Activated T-helper 1 cell treated with anti-CD3 and anti-CD28 coated beads, Interleukin-2, amount 50 U/mL, for 16 hours (primary cell): ENCODE measurements at places on chromosomes 2 and 18.

- no peak for DNase-seq
Measured at GRCh38 chr2:11988691-11989353, 242.4 kb downstream of the LPIN1 start.

DNA sequence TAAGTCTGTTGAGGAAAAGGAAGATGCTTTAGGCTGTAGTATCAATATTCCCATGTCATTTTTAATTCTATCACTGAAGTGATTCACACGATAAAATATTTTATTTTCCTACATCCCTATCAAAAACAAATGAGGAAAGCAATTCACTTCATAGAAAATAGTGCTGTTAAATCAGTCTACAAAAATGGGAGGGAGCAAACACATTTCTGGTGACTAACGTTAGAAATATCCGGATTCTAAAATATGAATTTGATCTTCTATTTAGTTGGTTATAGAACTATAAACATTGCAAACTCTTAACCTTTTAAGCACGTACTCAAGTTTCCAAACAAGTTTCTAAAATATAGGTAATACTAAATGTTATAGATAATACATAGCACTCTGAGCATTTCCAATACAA lies 20.8 kb downstream of the ATF2 start:
- no peak for DNase-seq

DNA sequence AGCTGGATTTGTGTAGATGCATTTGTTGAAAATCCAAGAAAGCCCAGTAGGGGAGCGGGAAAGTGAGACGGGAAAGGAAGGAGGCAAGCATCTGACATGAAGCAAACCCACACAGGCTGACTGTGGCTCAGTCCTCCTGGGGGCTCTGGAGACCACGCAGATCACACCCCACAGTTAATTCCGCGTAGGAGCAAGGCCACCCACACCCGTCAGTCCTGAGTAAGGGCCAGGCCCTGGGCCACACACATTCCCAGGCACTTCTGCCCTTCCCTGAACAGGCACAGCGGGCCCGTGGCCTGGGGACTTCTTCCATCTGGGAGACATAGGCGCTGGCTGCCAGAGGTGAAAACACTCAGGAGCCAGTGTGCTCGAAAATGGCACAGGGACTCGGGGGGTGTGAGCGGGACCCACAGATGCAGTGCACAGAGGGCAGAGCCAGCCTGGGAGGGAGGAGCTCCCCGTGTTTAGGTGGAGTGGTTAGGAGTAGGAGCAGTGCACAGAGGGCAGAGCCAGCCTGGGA lies 19.4 kb upstream of the PRLH start:
- no peak for DNase-seq

GRCh38 chr18:33803636-33804035 lies 225.6 kb downstream of the ASXL3 start:
- DNase-seq = no peak

DNA sequence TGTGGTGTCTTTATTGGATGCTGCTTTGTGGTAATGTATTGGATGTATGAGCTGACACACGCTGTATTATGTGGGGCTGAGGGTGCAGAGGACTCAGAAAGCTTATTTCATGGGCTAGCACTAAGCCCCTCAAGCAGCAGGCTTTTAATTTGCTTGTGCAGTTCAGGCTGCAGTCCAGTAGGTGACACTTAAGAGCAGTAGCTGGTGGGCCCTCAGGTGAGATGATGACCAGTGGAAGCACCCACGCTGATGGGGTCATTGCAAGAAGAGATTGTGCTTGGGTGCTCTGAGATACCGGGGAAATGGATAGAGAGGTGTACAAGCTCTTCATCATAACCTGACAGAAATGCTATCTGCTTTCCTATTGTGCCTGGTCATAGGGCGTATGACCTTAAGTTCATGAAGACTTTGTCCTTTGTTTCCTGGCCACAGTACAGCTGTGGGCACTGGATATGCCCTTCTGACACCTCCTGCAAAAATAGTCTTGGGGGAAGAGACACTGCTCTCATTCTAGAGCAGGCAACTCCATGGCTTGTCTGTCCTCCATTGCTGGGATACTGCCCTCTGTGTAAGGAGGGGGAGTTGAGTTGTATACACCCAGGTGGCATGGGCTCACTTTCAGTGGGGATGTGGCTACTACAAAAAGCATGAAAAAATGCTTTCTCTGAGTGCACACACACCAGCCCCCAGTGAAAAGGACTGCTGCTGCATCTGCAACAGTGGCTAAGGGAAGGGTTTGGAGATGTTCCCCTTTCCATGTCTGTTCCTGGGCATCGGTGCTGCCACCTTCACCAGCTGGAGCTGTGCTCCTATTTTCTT lies 205.7 kb upstream of the ZSWIM2 start:
- DNase-seq = no peak

GRCh38 chr2:215374002-215374401 lies 61.9 kb downstream of the FN1 start:
- DNase-seq = no peak

- DNase-seq = no peak
Measured at GRCh38 chr2:10517351-10518043, 69.4 kb upstream of the ODC1 start.

- no peak for DNase-seq
Measured at GRCh38 chr2:219912491-219912921, 285.1 kb downstream of the SLC4A3 start.

- DNase-seq = no peak
Measured at GRCh38 chr2:42067521-42067920, 19.7 kb downstream of the PKDCC start.

DNA sequence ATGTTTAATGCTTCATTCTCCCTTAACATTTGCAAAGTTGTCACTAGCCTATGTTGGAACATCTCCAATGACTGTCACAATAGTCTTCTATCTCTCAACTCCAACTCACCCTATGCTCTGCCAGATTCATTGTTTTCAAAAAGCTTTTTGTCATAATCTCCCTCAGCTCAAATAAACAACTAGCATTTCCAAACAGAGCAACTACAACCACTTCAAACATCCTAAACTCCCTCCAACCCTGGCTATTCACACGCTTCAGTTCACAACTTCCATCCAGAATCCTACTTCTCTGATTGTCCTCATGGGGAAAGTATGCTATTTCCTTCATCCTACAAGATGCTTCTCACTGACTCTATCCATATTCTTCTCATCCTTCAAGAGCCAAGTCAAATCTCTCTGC lies 139.2 kb upstream of the VRK2 start:
- no peak for DNase-seq

DNA sequence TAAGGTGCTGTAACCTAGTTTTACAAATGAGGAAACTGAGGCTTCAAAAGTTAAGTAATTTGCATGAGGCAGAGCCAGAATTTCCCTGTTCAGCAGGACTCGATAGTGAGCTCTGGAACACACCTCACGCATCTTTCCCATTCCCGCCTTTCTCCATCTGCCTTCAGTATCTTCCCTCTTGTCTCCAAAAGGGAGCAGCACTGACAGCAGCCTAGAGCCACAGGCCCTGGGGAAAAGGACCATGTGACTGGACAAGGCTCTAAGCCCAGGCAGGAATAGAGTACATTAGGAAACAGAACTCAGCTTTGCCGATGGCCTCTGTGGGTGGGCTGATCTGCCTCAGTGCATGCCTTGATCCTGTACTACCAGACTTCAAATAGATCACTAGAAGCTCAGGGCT lies 21.5 kb downstream of the GPR155 start:
- DNase-seq = no peak

- DNase-seq = no peak
Measured at GRCh38 chr2:104853534-104854497, at the start of gene POU3F3. Gene POU3F3 (plus strand): TSS chr2:104854115. CDS start chr2:104855511, 1,396 bp downstream.

DNA sequence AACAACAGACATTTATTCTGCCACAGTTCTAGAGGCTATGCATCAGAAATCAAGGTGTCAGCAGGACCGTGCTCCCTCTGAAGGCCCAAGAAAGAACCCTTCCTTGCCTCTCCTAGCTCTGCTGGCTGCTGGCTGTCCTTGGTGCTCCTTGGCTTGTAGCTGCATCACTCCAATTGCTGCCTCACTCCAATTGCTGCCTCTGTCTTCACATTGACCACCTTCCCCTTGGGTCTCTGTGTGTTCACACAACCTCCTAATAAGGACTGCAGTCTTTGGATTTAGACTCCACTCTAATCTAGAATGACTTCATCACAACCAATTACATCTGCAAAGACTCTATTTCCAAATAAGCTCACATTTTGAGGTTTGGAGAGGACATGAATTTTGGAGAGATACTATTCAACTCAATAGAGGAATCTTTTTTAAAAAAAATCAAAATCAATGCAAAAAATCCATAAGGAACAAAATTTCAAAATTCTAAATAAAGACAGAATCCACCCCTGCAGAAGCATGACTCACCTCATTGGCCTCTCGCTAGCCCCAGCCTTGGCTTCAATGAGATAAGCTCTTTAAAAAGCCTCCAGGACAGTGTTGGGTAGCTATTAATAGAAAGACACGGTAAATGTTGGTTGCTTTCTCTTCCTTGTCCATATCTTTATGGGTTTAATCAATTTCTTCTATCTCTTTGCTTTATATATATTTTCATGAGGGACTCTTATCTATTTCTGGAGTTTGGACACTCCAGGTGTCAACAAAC lies 267.6 kb upstream of the MGAT5 start:
- DNase-seq = no peak

GRCh38 chr18:62537946-62538345 lies 15.1 kb downstream of the ZCCHC2 start:
- DNase-seq = no peak

- no peak for DNase-seq
Measured at GRCh38 chr2:3645745-3646389, 12.1 kb upstream of the ALLC start.

- DNase-seq = no peak
Measured at GRCh38 chr2:165277860-165278656, 38.8 kb downstream of the SCN2A start.

- no peak for DNase-seq
Measured at GRCh38 chr2:228268301-228268700, 86.8 kb upstream of the SPHKAP start.

- no peak for DNase-seq
Measured at GRCh38 chr18:23210526-23210925, 75.2 kb downstream of the CABLES1 start.

GRCh38 chr2:145303536-145303935 lies 783.6 kb upstream of the ZEB2 start:
- DNase-seq = no peak

DNA sequence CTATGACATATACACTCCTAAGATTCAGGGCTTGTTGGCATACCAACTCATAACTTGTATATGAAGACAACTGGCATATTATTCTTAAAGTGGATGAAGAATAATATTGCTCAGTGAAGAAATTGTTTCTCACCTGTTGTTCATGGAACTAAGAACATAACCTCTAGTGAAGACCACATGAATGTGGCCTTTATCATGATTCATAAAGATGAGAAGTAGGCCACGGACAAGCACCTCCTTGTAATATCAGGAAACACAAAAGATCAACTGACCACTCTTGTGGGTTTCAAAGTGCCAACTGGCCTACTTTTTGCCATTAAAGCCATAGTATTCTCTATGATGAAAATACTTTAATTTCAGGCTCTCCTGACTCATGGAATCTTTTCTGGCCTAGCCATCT lies 407.4 kb downstream of the GRB14 start:
- DNase-seq = no peak

DNA sequence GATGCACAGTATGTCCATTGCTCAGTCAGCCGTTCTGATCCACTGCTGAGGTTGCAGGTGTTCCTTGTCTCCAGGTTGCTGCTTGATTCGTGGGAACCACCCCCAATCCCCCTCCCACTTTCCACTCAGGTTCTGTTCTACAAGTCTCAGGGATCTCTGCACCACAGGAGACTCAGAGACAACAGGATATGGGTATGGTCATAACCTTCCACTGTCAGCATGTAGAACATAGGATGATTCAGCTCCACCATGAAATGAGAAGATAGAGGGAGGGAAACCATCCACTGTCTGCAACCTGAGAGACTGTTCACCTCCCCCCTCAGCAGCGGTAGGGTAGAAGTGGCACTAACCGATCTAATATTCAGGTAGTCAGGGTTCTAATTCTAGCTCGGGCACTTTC lies 19.0 kb upstream of the KLF7 start:
- DNase-seq = no peak

DNA sequence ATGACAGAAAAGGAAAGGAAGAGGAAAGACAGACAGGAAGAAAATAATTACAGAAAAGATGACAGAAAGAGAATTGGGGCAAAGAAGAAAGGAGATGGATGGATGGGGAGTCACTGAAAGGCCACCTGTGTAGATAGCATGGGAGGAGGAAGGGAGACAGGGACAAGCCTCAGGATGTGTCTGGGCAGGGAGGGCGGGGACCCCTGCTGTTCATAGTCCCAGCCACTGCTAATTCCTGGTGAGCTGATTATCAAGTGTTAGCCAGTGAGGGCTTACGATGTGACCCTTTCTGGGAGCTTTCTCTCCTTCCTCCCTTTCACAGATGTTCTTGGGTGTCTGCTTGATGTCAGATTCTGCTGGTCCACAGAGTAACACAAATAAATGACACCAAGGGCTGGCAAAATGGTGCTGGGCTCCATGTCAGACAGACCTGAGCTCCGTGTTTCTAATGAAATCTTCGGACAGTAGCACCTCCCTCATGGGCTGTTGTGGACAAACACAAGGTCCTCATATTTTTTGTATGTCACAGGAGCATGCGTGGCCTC lies 13.6 kb downstream of the FHOD3 start:
- DNase-seq = no peak

DNA sequence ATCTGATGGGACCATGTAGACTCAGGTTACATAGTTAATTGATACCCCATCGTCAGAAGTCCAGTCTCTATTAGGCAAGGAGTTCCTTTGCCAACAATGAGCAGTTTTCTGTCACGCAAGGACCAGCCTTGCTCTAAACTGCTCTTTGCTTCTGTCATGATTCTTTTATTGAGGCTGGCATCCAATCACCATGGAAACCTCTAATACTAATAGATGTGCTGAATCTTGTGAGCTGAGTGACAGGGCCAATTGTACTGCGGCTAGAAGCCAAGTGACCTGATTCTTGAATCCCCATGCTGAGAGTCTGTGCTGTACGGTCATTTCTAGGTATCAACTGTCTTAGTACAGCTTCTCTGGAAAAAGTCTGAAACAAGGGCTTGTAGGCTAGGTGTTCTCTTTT lies 395.6 kb downstream of the RND3 start:
- DNase-seq = no peak

DNA sequence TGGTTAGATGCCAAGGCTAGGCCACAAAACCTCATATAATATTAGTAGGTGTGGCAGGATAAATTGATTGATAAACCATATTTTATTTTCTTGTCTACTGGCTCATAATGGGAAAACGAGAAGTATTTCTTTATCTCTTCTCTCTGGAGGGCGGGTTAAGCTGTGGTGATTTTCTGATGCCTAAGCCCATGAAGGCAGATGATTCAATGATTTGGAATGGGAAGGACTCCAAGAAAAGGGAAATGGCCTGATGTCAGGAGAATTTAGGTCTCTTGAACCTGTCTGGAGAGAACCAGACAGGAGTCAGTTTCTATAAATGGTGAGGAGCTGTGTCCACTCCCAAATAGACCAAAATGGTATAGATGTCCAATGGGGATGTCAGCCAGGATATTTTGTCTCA lies 18.7 kb upstream of the MAP4K3 start:
- no peak for DNase-seq

- DNase-seq = no peak
Measured at GRCh38 chr2:240416821-240417220, 18.6 kb upstream of the GPC1 start.

GRCh38 chr2:64985447-64985846 lies 3.8 kb upstream of the SLC1A4 start:
- no peak for DNase-seq
